ENCODE measurements at places on chromosomes 1 and 21.

DNA sequence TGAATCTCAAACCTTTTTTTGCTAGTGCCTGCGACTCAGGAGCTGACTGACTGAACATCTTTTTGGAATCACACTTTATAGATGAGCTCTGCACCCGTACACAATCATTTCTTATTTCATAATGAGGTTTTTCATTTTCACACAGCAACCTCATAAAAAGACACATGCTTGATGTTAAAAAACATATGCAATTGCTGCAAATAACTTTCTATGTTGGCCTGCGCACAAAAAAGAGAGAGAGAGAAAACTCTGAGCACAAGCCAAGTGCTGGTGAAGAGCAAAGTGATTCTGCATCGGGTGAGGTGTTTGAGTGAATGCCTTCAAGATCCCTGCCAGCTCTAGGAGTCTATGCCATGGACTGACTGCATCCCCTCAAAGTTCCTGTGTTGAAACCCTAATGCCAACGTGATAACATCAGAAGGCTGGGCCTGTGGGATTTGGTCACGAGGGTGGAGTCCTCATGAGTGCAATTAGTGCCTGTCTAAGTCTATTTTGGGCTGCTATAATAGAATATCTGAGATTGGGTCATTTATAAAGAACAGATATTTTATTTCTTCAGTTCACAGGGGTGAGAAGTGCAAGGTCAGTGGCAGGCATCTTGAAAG lies 36.6 kb downstream of the C1orf87 start:
- DNase-seq = no peak

GRCh38 chr1:206074839-206075238 lies 21.9 kb downstream of the RHEX start:
- DNase-seq = no peak

GRCh38 chr1:230232371-230232771 lies 165.3 kb downstream of the GALNT2 start:
- no peak for DNase-seq

GRCh38 chr1:239717097-239717917 lies 330.9 kb downstream of the CHRM3 start:
- DNase-seq = no peak

- no peak for DNase-seq
Observed at GRCh38 chr21:19034560-19034959, 631.0 kb upstream of the TMPRSS15 start.

GRCh38 chr1:167312871-167313270 lies 92.2 kb downstream of the POU2F1 start:
- DNase-seq = no peak

- DNase-seq = no peak
Observed at GRCh38 chr1:87799451-87799850, 470.8 kb downstream of the LMO4 start.

DNA sequence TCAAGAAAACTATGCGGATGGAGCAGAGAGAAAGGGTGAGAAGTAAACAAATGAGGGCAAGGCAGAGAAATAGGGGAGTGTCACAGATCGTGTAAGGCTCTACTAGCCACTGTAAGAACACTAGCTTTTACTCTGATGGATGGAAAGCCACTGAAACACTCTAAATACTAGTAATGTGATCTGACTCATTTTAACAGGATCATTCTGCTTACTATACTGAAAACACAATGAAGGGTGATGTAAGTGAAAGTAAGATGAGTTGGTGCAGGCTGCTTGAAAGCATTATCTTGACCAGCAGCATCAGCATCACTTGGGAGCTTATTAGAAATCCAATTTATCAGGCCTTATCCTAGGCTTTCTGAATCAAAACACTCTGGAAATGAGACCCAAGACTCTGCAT lies 32.7 kb downstream of the TUT4 start:
- DNase-seq = no peak

DNA sequence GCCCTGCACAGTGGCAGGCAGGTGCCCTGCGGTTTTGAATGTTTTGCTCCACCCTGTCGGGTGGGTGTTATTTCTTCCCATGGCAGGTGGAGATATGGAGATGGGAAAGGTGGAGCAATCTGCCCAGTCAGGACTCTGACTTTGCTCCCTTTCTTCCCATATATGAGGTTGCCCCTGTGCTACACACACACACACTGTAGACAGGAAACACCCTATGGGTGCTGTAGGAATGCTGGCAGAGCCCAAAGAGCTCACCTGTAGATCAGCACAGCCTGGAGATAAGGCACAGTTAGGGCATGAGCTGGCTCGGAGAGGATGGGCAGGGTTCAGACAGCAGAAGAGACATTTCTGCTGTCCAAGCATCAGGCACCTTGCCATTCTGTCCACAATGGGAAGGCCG lies 246.0 kb upstream of the AJAP1 start:
- DNase-seq = no peak

DNA sequence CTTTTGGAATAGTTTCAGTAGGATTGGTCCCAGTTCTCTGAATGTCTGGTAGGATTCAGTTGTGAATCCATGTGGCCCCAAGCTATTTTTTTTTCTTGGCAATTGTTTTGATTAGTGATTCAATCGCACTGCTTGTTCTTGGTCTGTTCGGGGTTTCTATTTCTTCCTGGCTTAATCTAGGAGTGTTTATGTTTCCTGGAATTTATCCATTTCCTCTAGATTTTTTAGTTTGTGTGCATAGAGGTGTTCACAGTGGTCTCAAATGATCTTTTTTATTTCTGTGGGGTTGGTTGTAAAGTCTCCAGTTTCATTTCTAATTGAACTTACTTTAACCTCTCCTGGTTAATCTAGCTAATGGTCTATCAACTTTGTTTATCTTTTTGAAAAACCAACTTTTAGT lies 117.6 kb downstream of the NME7 start:
- DNase-seq = no peak

DNA sequence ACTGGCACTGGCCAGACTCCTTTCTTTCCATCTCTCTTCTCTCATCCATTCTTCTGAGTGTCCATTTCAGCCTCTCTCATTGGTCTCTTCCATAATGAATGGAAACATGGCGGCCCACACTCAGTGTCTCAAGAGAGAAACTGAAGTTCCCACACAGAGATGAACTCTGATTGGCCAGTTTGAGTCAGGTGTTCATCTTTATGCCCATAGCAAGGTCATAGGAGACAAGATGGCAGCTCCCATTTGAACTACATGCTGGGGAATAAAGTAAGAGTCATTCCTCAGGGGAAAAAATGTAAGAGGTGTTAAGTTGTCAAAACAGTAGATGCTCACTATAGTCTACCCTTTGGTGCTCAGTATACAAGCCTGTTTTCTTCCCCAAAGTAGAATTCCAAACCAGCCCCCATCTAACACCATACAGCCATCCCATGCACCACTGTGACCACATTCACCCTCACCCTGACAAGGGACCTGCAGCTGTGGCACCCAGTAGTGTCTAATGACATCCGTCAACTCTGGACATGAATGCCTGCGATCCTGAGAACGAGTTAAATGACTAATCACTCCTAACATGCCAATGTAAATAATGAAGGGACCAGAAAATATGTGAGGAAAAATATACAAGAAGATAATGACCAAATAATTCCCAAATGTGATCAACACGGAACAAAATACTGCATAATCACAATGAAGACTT lies 12.4 kb downstream of the CDA start:
- no peak for DNase-seq

GRCh38 chr1:178575611-178576361 lies 62.9 kb downstream of the TEX35 start:
- DNase-seq = no peak

GRCh38 chr1:61005614-61006580 lies 76.5 kb upstream of the NFIA start:
- no peak for DNase-seq

DNA sequence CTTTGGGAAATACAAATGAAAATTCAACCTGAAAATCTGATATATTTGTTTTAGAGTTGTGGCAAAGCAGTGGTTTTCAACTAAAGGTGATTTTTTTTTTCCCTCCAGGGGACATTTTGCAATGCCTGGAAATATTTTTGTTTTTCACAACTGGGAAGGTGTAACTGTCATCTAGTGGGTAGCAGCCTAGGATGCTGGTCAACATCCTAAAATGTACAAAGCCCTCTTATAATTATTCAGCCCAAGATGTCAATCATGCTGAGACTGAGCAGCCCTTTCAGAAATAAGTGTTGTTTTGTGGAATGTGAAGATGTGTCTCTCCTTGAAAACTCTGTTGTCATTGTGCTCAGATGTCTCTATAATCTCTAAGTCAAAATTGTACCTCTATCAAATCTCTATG lies 95.2 kb upstream of the NCAM2 start:
- no peak for DNase-seq

DNA sequence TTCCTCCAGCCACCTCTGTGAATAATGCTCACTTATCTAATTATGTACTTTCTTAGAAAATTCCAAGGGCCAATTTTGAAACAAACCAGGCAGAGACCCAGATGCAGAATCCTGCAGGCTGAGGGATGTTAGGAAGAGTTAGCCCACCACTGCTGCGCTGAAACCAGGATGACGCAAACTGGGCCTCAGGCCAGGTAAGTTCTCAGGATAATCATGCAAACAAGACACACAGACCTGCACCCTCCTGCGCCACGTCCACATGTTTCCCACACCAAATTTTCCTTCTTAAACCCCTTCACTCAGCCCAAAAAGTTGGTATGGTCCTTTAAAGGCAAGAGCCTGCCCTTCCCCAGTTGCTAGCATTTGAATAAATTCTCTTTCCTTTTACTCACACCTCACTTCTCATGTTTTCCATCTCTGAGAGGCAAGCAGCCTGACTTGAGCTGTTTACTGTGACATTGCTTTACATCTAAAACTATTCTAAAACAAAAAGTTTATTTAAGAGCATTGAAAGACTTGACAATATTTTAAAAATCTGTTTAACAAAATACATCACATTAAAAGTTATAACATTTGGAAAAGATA lies 887.1 kb downstream of the LRRIQ3 start:
- DNase-seq = no peak

DNA sequence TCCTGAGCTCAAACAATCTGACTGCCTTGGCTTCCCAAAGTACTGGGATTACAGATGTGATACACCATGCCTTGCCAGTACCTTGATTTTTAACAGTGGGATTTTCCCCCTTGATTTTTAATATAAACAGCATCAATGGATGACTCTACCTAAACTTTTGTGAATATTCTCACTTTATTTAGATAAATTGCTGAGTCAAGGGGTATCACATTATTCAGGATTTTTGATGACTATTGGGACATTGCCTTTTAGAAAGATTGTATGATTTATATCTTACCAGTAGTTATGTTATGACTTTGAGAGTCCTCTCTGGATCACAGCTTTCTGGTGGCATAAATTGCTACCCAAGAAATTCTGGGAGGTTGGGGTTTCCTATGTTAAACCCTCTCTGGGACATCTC lies 112.5 kb upstream of the SPAG17 start:
- no peak for DNase-seq

DNA sequence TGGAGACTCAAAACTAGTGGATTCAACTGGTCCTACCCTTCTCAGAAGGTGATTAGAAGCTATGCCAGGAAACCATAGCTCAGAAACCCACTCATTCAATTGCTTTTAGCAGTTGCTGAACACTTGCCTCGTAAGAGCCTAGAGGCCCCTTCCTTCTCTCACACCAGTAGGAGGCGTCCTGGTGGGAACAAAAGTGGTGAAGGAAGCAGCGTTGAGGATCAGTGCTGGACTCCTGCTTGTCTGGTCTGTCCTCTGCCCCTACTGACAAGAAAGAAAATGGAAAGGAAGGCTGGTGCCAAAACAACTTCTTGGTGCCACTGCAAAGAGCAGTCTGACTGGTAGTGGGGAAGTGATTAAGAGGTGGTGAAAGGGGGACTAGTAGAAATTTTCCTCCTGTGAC lies 269.7 kb downstream of the LMO4 start:
- DNase-seq = no peak

DNA sequence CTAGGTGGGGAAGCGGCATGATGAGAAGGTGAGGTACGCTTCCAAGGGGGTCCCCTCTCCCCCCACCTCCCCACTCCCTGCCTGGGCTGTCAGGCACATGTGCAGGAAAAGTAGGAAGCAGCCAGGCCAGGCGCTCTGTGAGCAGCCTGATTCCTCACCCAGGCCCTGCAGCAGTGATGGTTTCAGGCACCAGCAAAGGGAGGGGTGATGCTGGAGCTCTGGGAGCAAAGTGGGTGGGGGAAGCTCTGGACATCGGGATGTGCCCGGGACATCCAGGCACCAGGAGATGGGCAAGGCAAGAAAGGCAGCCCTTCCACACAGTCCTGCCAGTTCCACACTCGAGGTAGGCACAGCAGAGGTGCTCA lies 106.1 kb downstream of the CRYAA start:
- no peak for DNase-seq

DNA sequence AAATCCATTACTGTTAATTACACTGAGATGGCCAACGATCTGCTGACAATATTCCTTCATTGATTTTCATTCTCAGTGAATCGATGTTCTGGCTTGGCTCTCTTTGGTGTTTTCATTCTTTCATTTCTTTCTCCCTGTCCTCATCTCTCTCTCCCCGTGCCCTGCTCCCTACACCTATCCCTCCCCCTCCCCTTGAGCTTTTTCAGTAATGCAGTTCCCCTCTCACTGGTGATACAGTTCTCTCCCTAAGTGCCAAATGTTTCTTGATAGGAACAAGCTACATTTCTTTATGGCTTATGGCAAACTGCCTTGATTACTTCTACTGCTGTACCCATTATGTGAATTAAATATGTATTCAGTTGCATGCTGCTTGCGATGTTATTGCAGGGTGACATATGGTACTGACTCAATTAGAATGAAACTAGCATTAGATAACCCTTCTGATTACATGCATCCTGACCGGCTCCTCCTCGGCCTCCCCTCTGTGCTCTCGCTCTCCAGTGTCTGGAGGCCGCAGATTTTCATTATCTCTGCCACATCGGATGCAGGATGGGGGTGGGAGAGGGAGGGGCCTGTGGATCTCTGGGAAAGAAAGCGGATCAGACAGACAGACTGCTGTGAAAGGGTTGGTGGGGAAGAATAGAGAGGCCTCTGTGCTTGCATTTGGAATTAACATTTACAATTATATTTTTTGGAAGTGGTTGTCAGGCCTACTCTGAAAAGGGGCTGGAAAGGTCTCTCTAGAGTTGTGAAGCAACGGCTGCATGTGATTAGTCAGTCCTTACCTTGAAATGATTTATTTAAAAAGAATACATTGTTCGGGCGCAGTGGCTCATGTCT lies 130.9 kb downstream of the PBX1 start:
- DNase-seq = no peak

DNA sequence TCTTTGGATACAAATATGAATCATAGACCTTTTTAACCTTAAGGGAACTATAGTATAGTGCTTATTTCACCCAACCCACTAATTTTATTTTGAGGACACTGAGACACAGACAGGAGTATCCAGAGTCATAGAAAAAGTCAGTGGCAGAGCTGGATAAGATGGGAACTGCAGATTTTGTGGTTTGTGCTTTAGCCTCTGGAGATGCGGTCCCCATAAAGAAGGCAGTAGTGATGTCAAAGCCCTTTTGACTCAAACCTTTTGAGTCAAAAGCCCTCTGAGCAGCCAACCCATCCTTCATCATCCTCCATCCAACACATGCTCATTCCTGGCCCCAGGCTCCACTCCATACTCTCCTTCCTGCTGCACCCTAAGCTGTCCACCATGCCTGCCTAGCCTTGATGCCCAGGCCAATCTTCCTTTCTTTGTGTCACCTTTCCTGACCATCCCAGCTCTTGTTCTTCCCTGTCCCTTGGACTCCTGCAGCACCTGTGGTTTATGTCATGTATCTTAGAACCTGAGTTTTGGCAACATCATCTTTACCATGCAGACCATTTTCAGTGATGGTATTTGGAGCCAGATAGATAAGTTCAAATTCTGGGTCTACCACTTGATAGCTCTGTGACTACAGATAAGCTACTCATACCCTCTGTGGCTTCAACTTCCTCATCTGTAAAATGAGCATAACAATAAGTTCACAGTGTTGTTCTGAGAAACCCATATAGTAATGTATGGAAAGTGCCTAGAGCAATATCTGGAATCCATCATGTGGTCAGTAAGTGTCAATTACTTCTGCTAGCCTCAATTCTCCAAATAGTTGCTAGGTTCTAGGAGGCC lies 20.1 kb downstream of the SLAMF1 start:
- no peak for DNase-seq

All from H54 (cell line).